ENCODE measurements at places on chromosomes 6 and 20.

DNA sequence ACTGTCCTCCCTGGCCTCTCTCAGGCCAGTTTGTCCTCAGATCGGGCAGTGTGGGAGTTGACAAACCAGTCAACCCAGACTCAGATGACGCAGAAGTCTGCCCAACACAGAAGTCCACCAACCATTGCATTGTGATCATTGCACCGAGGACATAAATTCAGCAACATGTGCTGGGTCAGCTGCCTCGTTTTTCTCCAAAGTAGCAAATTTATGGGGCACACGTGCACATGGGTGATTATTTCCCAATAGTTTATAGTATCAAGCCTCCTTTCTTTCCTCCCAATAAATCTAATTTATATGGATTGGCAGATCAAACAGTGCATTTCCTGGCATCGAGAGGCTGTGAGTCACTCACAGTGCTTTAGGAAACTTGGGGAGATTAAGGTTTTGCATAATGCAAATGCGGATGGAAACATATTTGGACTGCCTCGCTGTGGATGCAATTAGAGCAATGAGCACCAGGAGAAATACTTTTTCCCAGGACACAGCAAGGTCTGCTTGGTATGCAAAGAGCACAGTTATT lies 413.7 kb upstream of the SULF2 start:
- no peak for DNase-seq

- DNase-seq: no peak
Measured at GRCh38 chr20:14234666-14235295, 102.6 kb downstream of the FLRT3 start.

GRCh38 chr6:89045576-89045975 lies 35.0 kb upstream of the PNRC1 start:
- DNase-seq: no peak

- DNase-seq: no peak
Measured at GRCh38 chr6:40336940-40337760, 250.0 kb downstream of the LRFN2 start.

- DNase-seq: no peak
Measured at GRCh38 chr6:147322299-147323162, 118.3 kb downstream of the STXBP5 start.

- DNase-seq: no peak
Measured at GRCh38 chr6:33746651-33747100, at the start of gene IP6K3. IP6K3 (minus strand) TSS chr6:33746905; CDS start chr6:33735476, 11,429 bp downstream.

DNA sequence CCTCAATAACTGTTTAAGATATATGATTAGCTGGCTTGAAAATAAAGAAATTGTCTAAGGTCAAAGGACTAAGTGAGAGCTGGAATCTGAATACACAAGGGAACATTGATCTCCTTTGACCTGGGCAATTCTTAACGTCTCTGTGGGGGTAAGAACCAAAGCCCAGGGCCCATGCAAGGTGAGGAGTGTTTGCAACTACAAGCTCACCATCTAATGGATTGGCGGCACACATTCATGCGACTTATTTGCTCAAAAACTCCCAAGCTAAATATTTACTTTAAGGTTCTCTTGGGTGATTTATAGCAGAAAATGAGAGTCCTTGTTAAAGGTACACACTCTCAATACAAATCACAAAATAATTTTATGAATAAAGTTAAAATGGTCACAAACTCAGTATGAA lies 392.0 kb upstream of the FLRT3 start:
- DNase-seq: no peak

DNA sequence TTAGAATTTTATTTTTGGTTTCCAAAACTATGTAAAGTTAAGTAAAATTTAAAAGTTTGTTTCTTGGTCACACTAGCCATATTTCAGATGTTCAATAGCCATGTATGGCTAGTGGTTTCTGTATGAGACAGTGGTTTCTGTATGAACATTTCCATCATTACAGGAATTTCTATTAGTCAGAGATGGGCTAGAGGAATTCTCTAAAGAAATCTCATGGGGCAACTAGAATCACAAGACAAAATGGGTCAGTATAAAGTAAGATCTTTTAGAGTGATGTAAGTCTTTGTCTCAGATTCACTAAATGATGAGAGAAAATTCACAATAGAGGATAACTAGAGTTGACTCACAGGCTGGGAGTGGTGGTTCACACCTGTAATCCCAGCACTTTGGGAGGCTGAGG lies 149.0 kb downstream of the FUT9 start:
- no peak for DNase-seq

- no peak for DNase-seq
Measured at GRCh38 chr6:144786825-144787224, 501.7 kb downstream of the UTRN start.

- DNase-seq: no peak
Measured at GRCh38 chr20:21125072-21125848, 622 bp upstream of the KIZ start.

DNA sequence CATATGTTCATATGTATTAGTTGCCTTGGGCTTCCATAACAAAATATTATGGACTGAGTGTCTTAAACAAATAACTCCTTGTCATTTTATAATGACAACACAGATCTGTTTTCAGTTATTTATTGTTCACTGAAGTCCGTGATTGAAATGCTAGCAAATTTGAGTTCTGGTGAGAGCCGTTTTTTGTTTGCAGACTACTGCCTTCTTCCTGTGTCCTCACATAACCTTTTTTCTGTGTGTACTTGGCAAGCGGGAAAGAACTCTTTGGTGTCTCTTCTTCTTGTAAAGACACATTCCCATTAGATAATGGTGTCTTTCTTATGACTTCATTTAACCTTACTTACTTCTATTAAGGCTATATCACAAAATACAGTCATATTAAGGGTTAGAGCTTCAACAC lies 482.9 kb upstream of the EYS start:
- DNase-seq: no peak

GRCh38 chr20:47701612-47702011 lies 83.7 kb downstream of the SULF2 start:
- no peak for DNase-seq

- DNase-seq: no peak
Measured at GRCh38 chr6:28758046-28758817, 165.6 kb downstream of the TRIM27 start.

DNA sequence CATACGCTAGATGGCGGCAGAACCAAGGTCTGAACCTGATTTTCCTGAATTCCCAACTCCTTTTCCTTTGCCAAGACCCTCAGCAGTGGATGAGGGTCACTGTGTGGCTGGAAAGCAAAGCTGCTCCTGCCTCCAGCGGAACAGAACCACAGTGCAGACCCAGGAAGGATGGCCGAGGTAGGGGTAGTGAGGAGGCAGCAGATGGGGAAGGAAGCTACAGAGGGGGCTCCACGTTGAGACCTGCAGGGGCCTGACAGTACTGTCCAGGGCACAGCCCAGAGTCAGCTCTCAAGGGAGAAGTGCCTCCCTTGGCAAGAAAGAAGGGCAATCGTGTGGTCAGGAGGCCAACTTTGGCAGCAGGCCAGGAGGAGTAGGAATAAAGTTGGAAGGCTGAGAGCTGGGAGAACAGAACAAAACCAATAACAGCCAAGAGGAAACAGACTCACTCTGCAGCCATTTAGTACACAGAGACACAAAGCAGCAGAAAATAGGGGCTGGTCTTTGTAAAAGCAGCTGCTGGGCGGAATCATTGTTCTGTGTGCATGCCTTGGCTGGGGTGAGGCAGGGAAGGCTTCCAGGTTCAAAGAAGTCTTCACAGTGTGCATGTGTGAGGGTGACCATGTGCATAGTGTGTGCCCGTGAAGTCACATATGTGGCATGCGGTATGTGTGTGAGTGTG lies 3.1 kb downstream of the GABRR2 start:
- no peak for DNase-seq

DNA sequence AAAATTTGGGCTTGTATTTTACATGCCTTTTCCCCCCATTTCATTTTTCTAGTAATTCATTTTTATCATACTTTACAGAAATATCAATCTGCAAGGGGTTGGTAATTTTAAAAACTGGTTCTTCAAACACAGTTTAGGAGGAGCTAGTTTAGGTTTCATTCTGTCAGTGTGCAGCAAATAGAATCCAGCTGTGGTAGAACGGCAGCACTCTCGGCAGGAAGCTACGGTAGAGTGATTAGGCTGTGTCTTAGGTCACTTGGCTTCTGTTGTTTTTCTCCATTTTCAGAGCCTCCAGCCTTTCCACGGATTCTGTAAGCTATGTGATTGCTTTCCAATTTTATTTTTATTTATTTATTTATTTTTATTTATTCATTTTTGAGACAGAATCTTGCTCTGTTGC lies 32.7 kb downstream of the TLDC2 start:
- no peak for DNase-seq

- no peak for DNase-seq
Measured at GRCh38 chr6:129472239-129472638, 237.7 kb downstream of the ARHGAP18 start.

DNA sequence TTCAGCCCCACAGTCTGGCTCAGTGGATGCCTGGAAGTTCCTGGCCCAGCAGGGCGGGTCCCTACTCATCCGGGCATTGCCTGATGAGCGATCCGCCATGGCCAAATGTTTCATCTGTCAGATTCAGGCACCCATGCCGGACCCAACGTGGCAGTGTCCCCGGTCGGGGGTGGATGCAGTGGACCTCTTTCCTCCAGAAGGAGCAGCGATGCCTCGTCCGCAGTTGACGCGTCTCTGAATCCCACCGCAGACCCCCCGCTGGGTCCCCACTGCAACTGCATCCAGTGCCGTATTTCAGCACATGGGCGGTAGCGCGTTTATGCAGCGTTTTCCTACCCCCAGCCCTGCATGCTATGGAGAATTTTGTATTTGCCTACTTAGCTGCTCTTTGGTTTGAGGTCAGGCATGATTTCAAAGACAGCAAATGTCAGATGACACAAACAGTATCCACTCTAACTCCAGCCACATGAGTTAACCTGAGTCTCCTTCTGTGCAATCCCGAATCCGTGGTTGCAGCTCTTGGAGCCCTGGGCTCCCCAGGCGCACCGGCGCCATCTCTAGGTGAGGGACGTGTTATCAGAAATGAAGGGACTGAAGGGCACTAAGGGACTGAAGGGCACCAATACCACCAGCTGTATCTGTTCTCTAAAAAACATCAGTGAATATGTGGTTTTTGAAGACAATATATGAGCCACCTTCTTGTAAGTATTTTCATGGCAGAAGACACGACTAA lies 72.6 kb upstream of the THBS2 start:
- no peak for DNase-seq

DNA sequence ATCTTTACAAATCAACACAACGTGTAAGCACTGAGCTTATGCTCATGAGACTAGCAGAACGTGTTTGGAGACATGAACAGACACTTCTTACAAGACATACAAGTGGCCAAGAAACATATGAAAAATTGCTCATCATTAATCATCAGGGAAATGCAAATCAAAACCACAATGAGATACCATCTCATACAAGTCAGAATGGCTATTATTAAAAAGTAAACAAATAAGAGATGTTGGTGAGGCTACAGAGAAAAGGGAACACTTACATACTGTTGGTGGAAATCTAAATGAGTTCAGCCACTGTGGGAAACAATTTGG lies 327.9 kb upstream of the SOX4 start:
- DNase-seq: no peak

DNA sequence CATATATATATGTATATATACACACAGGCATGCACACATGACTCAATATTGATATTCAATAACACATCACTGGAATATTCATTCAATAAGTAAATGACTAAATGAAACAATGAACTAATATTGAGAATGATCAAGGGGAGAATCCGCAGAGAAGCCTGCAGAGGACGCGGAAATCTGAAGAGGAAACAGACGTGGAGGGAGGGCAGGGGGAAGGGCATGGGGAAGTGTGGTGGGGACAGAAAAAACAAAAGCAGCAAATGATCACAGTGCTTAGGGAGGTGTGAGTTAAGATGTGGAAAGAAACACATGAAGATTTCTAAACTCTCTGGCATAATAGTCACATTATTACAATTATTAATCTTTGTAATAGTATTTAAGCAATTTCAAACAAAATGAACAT lies 14.5 kb downstream of the PERP start:
- DNase-seq: no peak

- no peak for DNase-seq
Measured at GRCh38 chr20:48158014-48158413, 372.7 kb upstream of the SULF2 start.

DNA sequence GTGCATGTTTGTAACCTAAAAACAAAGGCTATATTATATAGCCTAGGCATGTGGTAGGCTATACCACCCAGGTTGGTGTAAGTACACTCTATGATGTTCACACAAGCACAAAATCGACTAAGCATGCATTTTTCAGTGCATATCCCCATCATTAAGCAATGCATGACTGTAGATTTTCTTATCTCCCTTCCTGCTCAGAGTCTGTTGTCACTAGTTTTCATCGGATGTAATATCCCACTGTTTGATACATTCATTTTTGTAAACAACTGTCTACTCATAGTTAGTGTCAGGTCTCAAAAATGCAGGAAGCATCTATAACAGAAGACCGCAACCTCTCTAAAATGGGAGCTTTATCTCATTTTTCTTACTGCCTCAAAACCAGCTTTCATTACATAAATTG lies 70.7 kb downstream of the GFRAL start:
- DNase-seq: no peak

DNA sequence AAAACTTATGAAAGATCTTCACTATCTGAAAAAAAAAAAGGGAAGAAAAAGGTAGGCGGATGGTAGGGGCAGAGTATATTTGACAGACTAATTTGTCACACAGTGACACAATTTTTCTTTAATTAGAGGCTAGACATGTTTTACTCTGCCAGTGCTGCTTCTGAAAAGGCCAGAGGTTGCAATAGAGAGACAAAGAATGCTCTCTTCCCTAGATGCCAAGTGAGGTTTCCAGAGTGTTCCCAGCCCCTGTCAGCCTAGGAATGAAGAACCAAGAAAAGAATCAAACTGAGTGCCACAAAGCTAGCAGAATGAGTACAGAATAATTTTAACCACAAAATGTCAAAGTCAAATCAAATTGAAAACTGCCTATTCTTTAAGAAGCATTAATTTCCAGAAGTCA lies 13.0 kb downstream of the PNISR start:
- DNase-seq: no peak

DNA sequence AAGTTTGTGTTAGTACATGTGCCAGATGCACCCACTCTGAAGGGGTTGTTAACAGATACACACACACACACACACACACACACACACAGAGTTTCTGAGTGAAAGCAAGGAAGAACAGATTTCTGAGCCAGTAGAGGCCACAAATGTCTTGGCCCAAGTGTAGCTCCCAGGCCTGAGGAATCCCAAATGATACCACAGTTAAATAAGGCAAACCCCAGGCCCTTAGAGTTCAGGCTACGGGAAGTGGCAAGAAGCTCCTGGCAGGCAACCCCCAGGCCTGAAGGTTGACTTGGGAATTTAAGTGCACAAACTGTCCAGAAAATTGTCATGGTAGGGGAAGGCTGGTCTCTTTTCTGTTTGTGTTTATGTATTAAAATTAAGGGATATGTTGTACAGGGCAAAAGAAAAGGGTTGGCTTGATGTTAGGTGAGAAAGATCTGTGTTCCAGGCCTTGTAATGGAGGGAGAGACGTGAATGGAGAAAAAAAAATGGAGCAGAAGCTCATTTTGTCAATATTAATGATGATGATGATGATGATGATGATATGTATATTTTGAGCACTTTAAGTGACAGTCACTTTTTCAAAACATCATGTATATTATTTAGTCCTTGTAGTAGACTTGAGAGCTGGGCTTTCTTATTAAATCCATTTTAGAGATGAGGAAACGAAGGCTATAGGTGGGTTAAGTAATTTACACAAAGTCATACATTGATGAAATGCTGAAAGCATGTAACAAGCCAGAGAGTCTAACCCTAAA lies 317.0 kb upstream of the JAG1 start:
- no peak for DNase-seq

GRCh38 chr6:105748737-105749161 lies 337.4 kb upstream of the PRDM1 start:
- no peak for DNase-seq

All from stimulated activated CD8-positive, alpha-beta memory T cell treated with anti-CD3 and anti-CD28 coated beads, Interleukin-7, amount 100 ng/mL, for 24 hours (primary cell).